NAMALWA (cell line): ENCODE measurements at places on chromosomes 13 and 19.
A peak's percentile ranks its signal among the peaks of the same experiment; 100 is the strongest.

GRCh38 chr13:100608906-100609305 lies 20.3 kb upstream of the GGACT start:
- no peak for DNase-seq

DNA sequence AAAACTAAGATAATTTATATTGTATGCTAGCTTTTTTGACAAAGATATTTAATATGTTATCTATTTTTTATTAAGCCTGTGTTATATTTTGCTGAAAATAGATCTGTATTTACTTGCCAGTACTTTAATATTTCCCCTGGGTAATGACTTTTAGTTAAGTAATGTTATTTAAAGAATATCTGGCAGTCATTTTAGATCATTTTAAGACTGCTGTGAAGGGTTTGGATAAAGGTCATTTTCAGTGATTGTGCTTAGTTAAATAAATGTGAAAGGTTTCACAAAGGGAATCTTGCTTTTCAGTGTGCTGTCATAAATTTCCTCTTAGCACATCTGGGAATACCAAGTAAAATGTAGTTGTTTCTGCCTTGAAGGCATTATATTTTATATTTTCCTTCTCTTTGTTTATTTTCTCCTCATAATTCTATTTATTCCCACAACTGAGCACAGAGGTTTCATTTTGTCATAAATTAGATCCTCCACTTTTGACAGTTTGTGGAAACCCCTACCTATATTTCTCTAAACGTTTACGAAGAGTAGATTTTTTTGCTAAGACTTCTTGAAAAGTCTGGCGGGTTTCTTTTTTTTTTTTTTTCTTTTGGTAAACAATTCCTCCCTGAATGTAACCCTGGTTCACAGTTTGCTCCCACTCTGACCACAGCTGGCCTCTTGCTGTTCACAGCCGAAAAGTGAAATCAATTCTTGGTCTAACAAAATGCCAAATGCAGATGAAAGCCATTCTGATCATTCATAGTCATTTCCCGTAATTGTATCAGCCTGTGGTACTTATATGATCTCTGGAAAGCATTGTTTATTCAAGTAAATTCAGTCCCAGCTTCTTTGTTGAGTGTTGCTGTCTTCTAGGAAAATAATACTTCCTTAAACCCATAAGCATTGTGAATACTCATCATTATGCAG lies 87.8 kb downstream of the MAB21L1 start:
- no peak for DNase-seq

GRCh38 chr13:114122591-114123211 lies 9.7 kb downstream of the RASA3 start:
- DNase-seq = no peak

- no peak for DNase-seq
Observed at GRCh38 chr13:20258208-20258962, 26.3 kb upstream of the GJB6 start.

GRCh38 chr19:13095934-13096927 lies 6.4 kb downstream of the LYL1 start:
- peak; percentile 50 for DNase-seq

GRCh38 chr13:76216729-76217128 lies 580.6 kb downstream of the LMO7 start:
- DNase-seq = no peak

DNA sequence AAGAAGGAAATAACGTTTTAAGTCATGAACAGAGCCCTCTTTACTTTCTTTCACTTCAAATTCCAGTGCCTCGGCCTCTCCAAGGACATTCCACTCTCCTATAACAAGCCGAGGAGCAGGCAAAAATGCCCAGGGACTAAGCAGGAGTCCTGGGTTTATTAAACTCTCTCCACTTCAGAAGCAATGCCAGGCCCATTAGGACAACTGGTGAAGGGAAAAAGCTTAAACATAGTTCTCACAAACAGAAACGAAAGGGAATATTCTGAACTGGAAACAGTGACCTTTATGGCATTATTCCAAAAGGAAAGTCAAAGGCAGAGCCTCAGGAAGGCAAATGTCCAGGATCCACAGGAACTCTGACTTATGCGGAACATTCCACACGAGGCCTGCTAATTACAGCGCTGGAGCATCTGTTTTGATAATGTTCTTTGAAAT lies 30.9 kb upstream of the MED4 start:
- DNase-seq = no peak

GRCh38 chr13:112065867-112066623 lies 904 bp upstream of the SOX1 start:
- no peak for DNase-seq

DNA sequence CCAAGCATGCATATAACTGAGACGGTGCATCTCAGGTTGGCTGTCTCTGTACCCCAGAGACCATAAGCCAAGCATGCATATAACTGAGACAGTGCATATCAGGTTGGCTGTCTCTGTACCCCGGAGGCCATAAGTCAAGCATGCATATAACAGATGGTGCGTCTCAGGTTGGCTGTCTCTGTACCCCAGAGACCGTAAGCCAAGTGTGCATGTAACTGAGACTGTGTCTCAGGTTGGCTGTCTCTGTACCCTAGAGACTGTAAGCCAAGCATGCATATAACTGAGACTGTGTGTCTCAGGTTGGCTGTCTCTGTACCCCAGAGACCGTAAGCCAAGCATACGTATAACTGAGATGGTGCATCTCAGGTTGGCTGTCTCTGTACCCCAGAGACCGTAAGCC lies 30.8 kb downstream of the NLRP4 start:
- DNase-seq = no peak

GRCh38 chr19:38842439-38843174 lies 7.2 kb downstream of the HNRNPL start:
- no peak for DNase-seq

GRCh38 chr13:59750860-59751259 lies 412.9 kb downstream of the DIAPH3 start:
- no peak for DNase-seq

- DNase-seq = no peak
Observed at GRCh38 chr13:42401376-42401775, 129.4 kb downstream of the AKAP11 start.

DNA sequence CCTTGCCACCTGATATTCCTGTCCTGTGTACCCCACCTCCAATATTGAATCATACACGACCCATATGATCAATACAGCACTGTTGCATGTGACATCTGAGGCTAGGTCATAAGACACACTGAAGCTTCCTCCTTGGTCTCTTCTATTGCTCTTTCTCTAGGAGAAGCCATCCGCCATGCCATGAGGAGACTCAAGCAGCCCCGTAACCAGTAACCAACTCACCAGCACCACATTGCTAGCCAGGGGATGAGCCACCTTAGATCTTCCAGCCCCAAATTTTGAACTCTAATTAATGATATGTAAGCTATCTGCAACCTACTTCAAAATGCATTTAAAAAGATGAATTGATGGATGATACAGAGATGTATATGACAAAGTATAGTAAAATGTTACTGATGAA lies 28.6 kb downstream of the ZNF557 start:
- no peak for DNase-seq

GRCh38 chr13:40247845-40248244 lies 418.6 kb downstream of the FOXO1 start:
- DNase-seq = no peak

DNA sequence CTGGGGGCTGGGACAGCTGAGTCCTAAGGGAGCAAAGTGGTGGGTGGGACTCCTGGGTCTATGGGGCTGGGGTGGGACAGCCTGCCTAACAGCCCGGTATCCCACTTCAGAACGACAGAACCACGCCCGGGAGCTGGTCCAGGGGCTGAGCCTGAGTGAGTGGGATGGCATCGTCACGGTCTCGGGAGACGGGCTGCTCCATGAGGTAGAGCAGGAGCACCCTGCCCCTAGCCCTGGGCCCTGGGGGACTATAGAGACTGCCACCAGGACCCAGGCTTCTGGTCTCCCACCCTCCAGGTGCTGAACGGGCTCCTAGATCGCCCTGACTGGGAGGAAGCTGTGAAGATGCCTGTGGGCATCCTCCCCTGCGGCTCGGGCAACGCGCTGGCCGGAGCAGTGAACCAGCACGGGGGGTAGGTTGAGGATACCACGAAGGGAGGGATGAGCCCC lies 8.6 kb downstream of the SPHK2 start:
- DNase-seq = no peak
